ENCODE measurements at places on chromosomes 12 and 14.

GRCh38 chr14:75303381-75303789, 24.8 kb downstream of the FOS start:
- DNase-seq, result peak; percentile 54

- DNase-seq, result no peak
Measured at GRCh38 chr14:97039717-97040363, 242.7 kb downstream of the VRK1 start.

- DNase-seq, result peak; percentile 48
Measured at GRCh38 chr12:6476489-6476888, 6.0 kb upstream of the VAMP1 start.

GRCh38 chr12:119409043-119409442, 74.5 kb downstream of the CCDC60 start:
- DNase-seq, result no peak

DNA sequence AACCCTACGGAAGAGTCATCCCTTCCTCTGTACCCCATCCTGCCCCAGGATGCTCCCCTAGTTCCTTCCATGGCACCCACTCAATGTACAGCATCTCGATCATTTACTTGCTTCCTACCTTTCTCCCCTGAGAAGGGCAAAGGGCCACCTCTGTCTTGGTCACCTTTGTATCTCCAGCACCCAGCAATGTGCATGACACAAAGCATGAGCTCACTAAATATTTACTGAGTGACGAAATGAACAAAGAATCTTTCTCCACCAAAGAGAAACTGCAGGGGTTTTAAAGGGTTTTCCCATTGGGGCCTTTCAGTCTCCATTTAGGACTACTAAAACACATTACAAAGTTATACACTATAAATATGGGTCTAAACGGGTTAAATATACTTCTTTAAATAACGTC, 30.6 kb downstream of the ATG14 start:
- no peak for DNase-seq

GRCh38 chr14:101062601-101063000, 159.1 kb upstream of the RTL1 start:
- no peak for DNase-seq

DNA sequence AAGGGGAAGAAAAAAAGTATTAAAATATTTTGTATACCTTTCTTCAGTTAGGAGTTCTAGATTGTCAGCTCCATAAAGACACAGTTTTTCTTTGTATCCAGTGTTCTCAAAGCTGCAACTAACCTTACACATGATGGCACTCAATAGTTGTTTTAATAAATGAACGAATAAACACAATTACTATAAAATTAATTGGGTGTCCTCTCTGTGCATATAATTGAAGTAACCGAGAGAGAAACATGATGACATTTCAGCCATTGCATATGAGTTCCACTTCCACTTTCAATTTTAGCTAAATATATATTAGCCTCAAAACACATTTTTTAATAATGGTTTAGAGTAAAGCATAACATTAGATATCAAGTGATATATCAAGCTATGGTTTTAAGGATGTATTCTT, 671.2 kb downstream of the LRFN5 start:
- DNase-seq, result no peak

DNA sequence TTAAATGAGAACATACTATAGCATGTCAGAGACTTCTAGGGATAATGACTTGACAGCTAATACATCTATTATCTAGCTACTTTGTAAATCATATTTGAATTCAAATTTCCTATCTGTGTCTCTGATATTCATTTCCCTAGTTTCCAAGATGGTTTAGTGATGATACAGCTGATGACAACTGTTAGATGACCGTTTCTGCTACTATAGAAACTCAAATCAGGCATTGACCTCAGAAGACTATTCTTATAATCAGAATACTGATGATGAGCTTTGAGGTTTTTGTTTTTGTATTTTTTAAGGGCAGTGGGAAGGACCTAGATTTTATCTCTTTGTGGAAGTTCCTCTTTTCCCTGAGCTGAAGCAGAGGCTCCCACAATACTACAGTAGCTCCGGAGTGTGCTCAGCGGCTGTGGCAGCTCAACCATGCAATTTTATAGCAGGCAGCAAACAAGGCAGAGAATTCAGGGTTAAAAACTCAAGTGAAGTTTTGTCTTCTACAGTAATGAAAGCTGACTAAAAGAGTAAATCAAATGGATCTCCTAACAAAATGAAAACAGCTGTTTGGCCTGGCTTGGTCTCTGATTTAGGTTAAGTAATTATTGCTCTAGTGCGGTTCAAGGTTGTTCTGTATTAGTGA, 145.1 kb downstream of the SLC25A21 start:
- no peak for DNase-seq

DNA sequence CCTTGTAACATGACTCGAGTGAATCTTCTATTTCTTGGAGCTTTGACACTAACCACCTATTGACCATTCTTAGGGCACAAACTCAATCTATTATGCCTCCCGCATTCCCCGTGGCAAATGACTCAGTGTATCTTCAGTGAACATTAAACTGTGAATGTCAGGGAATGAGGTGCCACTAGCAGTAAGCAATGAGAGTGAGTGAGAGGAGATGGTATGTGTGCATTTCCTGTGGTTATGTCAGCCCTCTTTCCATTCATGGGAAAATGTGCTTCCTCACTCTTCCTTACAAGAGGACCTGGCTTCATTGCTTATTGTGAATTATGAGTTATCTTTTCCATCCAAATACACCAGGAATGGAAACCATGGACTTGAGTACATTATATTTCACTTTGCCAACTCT, 229.2 kb downstream of the EMP1 start:
- DNase-seq, result peak; percentile 81

DNA sequence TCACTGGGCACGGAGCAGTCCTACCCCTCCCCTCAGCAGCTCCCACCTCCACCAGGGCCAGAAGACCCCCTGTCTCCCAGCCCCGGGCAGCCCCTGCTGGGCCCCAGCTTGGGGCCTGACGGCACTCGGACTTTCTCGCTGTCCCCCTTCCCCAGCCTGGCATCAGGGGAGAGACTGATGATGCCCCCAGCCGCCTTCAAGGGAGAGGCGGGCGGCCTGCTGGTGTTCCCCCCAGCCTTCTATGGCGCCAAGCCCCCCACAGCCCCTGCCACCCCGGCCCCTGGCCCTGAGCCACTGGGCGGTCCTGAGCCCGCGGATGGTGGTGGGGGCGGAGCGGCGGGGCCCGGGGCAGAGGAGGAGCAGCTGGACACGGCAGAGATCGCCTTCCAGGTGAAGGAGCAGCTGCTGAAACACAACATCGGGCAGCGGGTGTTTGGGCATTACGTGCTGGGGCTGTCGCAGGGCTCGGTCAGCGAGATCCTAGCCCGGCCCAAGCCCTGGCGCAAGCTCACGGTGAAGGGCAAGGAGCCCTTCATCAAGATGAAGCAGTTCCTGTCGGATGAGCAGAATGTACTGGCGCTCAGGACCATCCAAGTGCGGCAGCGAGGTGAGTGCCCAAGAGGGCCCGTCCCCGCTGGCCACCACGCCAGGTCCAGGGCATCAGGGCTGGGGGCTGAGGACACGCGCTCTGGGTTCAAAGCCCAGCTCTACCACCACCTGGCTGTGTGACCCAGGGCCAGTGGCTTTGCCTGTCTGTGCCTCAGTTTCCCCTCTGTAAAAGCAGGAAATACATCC, 58.6 kb downstream of the PHETA1 start:
- DNase-seq, result no peak
